ENCODE measurements at places on chromosomes 1 and 21.

DNA sequence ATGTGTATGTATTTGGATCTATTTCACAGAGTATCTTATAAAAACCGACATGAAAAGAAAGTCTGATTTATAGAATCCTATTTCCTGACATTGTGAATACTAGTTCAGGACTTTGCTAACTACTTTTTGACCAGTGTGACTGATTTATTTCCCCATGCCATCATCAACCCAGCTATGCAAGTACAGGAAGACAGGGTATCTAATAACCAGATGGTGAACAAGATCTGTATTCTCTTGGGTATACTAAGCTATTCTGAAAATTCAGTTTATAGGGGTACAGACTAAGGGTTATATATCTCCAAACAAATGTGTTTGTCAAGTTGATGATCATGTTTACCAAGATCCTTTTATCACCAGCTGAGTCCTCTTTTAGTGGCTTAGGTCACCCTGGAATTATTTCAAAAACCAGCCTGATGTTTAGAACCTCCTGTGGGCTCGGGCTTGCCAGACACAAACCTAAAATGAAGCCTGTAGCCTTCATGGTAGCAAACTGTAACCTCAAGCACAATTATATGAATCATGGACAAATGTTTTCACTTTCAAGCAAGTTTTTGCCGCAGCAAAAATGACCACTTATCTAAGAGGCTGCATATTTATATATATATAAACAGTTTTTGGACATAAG lies 185.1 kb downstream of the FGGY start:
- DNase-seq = no peak

- no peak for DNase-seq
Observed at GRCh38 chr1:206738370-206739366, 31.9 kb upstream of the IL19 start.

DNA sequence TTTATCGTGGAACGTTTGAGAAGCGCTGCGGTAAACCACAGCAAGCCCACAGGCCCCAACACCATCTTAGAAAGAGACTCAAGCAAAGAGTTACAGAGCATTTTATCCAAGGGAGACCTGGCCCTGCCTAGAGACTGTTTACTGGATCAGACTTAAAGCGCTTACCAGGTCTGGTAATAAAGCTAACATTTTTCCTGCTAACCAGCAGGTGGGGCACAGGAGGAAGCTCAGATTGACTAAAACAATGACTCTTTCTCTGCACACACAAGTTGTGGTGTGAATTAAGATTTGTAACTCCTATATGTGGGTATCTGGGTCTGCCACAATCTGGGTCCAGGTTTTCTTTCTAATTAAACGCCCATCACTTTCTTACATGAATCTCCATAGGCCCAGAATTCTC lies 136.5 kb upstream of the ETS2 start:
- no peak for DNase-seq

- DNase-seq = no peak
Observed at GRCh38 chr1:32040711-32041110, 27.0 kb downstream of the KHDRBS1 start.

DNA sequence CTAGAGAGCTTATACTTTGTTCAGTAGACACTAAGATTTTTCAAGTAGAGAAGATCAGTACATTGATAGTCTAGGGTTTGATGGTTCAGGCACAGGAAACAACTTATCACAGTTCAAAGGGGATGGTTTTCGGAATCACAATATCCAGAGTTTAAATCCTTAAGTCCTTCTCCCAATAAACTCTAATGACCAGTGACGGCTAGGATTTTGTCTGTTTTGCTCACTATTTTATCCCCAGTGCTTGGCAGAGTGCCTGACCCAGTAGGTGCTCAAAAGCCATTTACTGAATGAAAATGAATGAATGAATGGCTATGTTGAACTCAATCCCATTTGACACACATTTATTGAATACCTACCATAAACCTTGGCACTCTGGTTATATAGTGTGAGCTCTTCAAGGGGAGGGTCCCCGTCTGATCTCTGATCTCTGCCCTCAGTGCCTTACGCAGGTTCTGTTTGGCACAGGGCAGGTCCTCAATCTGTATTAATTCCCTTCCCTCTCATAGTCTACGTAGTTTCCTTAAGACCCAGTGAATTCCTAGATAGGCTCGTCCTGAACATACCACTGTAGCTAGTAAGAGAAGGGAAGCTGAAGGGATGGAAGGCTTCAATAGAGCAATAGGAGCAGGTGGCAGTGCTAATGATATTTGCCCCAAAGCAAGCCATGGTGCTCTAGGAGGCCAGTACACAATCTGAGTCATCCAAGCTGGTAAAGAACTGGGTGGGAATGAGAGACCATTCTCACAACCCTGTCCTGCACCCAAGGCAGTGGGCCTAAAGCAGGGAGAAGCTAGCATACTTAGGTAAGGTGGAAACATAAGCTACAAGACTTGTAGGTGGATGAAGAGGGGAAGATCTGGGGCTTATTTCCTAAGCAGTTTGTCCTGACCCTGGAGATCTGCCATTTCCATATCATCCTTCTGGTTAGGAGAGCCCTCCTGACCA lies 53.4 kb downstream of the DMAP1 start:
- DNase-seq = no peak

DNA sequence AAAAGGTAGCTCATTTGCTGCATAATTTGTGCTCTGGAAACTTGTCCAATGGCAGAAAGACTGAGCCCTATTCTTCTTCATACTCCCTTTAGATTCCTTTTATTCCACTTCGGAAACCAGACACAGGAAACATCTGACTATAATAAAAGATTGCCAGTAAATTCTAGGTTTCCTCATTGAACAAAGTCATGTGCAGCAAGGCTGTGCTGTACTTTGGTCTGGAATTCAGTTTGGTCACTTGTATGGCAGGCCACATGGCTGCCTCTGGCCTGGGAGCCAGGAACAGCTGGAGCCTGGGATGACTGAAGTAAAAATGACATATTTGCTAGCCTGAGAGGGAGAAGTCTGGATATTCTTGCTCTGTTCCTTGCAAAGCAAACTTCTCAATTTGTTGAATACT lies 79.6 kb downstream of the ST3GAL3 start:
- no peak for DNase-seq

DNA sequence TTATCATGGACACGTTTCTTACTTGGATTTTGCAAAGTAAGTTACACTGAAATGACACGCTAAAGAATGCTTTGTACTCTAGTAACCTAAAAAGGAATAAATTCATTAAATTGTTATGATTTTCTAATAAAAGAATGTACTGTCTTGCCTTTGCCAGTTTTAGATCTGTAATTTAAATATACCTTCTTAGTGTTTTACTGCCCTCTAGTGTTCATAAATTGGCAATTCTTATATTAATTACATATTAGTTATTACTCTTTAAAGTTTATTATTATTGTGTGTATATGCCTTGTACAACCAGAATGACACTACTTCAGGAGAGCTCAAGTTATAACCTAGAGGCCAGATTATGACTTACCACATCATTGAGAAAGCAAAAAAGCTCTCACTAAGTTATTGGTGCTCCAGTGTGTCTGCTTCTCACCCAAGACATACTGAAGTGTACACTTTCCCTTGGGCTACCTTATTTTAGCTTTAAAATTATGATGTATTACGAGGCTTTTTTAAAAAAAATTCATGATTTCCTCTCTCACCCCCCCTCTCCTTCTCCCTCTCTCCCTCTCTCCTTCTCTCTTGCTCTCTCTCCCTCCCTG lies 169.9 kb downstream of the HS2ST1 start:
- DNase-seq = no peak

DNA sequence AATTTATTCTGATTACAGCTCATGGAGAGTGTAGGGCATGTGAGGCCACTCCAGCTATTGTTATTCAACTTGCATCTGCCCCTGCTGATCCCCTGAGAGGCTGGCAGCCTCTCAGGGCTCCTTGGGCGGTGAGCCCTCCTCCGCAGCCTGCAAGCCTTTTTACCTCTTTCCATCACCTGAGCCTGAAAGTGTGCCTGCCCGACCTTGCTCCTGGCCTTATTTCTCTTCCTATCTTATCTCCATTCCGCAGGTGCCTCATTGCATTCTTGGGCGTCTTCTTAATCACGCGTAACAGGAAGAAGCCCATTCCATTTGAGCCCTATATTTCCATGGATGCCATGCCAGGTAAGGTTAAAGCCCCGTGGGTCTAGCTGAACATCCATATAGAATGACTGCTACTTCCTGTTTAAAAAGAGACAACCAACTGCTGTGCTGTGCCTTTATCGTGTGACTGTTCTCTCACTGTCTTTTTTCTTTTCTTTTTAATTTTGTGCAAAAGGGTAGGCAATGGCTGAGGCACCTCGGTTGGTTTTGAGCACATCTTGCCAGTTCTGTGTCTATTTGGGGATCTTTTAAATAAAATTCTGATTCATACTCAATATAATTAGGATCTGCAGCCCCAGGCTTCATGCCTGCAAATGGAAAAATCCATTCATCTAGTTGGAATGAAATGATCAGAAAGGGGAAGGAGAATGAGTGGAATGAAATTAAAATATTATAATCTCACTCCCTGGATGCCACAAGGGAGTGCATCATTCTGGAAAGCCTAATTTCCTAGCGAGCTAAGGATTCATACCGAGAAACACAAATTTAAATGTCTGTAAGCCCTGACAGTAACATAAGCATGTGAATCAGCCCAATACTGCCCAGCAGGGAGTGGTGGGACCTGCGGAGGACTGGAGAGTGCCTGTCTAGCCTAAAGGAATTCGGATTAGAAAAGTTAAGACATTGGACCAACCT lies 38.6 kb upstream of the RCAN3 start:
- no peak for DNase-seq

GRCh38 chr1:199522936-199523335 lies 504.6 kb upstream of the NR5A2 start:
- DNase-seq = no peak

GRCh38 chr1:178689769-178690168 lies 35.3 kb upstream of the RALGPS2 start:
- DNase-seq = no peak

GRCh38 chr1:185823467-185823866 lies 89.3 kb downstream of the HMCN1 start:
- DNase-seq = no peak

GRCh38 chr1:160260406-160261382 lies 1.7 kb downstream of the DCAF8 start:
- no peak for DNase-seq

DNA sequence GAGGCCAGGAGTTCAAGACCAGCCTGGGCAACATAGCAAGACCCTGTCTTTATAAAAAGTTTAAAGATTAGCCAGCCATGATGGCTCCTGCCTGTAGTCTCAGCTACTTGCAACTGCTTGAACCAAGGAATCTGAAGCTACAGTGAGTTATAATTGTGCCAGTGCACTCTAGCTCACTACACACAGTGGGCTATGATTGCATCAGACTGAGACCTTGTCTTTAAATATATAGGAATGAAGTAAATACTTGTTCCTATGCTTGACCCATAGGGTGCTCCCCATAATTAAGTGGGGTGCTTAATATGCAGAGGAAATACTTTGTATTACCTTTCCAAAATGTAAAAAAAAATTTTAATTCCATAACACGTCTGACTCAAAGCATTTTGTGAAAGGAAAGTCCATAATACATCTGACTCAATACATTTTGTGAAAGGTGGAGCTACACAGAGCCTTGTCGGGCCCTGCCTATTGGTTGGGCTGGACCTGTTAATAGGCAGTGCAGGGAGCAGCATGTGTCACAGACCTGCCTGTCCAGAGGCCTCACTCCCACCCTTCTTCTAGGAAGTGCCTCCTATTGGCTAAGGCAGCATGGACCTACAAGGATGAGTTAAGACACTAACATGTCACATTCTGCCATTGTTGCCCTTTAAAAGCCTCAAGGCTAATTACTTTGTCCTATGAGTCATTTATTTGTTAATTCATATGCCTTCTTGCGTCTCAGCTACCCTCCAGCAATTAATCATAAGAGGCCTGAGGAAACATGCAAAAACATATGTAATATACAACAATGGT lies 33.6 kb downstream of the CD58 start:
- no peak for DNase-seq

- DNase-seq = no peak
Observed at GRCh38 chr21:21662776-21663175, 664.6 kb downstream of the NCAM2 start.

DNA sequence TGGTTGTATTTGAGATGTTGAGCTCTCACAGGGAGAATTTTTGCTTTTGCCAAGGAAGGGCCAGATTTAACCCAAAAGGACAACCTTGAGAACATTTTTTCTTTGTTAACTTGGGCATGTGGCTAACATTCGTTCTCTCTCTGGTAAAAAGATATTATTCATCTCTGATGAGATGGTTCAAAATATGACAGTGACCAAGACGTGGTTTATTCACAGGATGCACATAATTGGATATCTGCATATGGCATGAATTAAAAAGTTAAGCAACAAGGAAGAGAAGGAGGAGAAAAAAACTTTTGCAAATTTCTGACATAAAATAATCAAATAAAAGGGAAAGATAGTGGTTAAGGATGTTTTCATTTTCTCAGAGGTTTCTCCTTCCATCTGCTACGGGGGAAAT lies 43.1 kb upstream of the BCL10 start:
- DNase-seq = no peak

DNA sequence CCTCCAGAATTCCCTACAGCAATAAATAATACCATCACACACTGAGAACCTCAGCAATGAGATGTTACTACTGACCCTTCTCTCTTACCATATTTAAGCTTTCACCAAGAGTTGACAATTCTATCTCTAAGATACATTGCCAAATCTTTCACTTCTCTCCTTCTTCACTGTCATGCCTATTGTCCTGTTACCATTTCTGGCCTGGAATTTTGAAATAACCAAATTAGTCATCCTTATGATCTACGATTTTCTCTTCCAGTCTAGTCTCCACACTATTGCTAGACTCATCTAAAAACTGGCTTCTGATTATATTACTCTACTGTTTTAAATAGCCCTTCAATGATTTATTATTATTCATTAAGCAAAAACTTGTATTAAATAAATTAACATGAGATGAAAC lies 656.1 kb upstream of the ADGRL4 start:
- DNase-seq = no peak

DNA sequence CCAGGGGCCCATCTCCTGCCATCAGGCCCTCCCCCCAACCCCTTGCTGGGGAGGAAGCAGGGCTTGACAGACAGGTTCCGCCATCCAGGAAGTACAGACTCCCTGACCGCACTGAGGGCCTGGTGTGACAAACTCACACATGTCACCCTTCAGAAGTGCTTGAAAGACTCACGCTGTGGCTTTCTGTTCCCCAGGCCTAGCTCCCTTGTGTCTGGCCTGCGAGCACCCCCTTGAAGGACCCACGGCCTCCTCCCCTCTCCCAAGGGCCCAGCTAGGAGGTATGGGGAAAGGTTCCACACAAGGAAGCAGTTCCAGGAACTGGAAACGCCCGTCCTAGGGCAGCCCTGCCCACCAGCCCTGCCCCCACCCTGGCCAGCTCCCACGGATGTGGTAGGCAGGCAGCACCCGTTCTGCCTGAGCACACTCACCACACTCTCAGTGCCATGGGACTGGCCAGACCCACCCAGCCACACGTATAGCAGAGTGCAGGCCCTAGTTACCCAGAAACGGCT lies 26.7 kb downstream of the SLC2A1 start:
- peak; percentile 47 for DNase-seq

GRCh38 chr1:54835131-54835898 lies 34.2 kb upstream of the TTC22 start:
- no peak for DNase-seq
